Activated CD4-positive, alpha-beta T cell treated with anti-CD3 and anti-CD28 coated beads for 48 hours (primary cell): ENCODE measurements at places on chromosomes 2 and 18.

DNA sequence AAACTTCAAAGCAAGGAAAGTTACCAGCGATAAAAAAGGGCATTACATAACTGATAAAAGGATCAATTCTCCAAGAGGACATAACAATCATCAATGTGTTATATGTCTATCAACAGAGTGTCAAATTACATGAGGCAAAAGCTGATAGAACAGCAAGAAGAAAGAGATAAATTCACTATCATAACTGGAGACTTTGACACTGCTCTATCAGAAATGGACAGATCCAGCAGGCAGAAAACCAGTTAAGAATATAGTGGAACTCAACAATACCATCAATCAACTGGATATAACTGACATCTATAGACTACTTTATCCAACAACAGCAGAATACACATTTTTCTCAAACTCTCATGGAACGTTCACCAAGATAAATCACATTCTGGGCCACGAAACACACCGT is 65.0 kb downstream of the ROCK2 start:
- DNase-seq, result no peak

DNA sequence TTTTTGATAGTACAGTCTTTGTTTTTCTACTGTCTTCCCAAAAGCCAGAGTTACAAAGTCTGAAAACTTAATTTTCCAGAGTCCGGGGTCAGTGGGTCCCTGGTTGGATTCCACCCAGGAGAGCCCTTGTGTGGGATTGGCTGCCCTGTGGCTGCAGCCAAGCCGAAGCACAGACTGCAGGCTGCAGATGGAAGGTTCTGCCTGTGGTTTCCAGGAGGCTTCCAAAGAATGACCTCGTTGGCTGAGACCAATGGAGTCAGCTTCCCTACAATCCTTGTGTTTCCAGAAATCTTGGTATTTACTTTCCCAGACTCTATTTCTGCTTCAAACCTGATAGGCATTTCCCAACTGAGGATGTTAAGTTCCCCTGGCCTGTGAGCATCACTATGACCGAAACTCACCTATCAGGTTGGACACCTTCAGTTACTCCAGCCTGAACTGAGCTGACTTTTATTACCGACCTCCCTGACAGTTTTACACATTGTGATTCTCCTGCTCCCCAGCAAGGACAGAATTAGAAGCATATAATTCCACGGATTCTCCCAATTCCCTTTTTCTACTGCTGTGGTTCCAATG is 117.5 kb upstream of the CCDC68 start:
- DNase-seq, result no peak

DNA sequence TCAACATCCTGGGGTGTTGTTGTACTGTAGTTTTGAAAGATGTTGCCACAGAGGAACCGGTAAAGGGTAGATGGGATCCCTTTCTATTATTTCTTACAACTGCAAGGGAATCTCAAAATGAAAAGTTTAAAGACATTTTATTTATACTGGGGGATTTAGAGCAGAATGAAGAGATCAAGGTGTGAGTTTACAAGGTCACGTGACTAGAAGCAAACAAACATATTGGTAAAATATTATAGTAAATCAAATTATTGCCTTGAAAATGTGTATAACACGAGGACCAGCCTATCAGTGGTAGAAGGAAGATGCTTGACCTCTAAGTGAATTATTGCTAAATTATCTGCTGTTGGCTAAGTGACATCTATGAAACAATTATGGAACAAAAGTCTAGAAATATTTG is 97.2 kb downstream of the SMIM21 start:
- DNase-seq, result no peak

DNA sequence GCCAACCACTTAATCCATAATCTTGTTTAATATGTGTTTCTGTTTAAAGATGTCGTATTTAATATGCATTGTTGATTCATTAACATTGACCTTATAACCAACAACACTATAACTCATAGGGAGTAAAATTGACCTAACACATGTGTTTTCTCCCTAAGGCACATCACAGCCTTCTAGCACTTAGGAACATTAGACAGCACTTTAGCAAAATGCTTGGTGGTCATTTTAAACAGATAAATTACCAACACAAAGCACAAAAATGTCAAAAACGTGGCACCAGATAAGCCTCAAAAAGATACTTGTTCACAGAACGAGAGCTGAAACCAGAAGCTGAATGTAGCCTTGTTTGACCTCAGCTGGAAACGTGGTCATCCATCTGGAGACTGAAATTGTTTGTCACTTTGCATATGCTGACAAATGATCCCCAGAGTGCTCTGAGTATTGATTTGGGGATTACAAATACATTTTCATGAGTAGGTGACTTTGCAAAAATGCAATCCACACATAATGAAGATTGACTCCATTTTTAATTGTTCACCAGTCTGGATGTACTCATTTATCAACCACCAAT is 139.2 kb downstream of the CCDC102B start:
- DNase-seq, result no peak

- no peak for DNase-seq
Measured at GRCh38 chr2:38793511-38793910, 15.5 kb downstream of the GEMIN6 start.
